Occipital lobe (tissue), 3 donors: ENCODE measurements at places on chromosomes 16 and 17. TPM values are rescaled to one million over a fixed set of nuclear protein-coding genes. Genes with fewer than 3 reads are reported as not detected.

Gene PRRT2
- 20.6 TPM for total RNA-seq

Gene CD300H
- total RNA-seq: not detected

Gene DLG4
- 131 TPM for total RNA-seq

Gene KCNJ2
- total RNA-seq: 10.3 TPM

Gene ANKRD13B
- 28.1 TPM for total RNA-seq

Gene DOC2B
- 15.6 TPM for total RNA-seq

Gene CEP112
- 10.8 TPM for total RNA-seq

Gene RPL27
- 891 TPM for total RNA-seq

Gene KRT38
- not detected for total RNA-seq

Gene SGCA
- total RNA-seq: not detected

Gene UTS2R
- total RNA-seq: not detected
